ENCODE measurements at places on chromosomes 2 and 18.

DNA sequence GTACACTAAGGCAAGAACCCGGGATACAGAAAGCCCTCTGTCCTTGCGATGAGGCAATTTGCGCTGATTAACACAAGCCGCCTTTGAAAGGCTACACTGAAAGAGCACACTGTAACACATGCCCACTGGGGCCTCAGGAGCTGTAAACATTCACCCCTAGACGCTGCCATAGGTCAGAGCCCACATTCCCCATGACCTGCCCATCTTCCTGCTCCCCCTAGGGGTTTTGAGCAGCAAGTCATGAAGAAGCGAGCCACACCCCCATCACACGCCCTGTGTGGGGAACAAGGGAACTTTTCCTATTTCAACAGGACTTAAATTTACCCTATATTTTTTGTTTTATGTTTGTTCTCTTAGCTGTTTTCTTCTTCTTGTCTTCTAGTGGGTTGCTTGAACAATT lies 47.8 kb upstream of the SLC4A10 start:
- DNase-seq, result peak; percentile 36

DNA sequence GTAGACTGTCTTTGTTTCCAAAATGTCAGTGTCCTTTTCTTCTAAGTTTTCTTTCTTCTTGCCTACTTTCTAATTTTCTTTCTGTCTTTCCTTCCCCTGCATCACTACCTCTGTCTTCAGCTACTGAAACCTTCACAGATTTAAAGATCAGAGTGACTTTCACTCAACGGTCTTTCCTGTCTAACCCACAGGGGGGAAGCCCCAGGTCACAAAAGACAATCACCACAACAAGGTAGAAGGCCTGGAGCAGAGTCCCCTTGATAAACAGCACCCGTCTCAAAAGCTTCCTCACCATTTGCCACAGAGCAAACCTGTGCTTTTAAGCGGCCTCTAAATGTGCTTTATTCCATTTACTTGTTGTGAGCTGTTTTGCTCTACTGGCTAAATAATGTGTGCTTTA lies 665.4 kb downstream of the BCL11A start:
- peak; percentile 78 for DNase-seq

GRCh38 chr2:30305235-30305634 lies 73.9 kb downstream of the LBH start:
- no peak for DNase-seq

- no peak for DNase-seq
Measured at GRCh38 chr2:227551836-227552235, 46.9 kb upstream of the SCYGR2 start.

DNA sequence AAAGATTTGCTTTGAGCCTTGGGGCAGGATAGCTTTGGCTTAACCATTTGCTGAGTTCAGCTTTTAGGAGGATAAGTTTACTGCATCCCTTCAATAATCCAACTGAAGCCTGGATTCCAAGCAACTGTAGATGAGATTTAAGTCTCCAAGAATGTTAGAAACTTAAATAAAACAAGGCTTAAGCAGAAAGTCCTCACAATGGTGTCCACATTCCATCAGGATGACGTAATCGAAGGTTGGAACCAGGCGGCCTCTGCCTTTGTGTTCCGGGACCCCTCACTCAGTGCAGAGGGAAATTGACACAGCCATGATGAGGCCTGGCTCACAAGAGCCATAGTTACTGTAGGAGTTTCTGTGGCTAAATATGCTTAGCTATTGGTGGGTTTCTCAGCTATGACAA lies 260.4 kb downstream of the LPIN1 start:
- DNase-seq, result no peak

GRCh38 chr18:5529471-5529870 lies 14.3 kb downstream of the EPB41L3 start:
- no peak for DNase-seq

DNA sequence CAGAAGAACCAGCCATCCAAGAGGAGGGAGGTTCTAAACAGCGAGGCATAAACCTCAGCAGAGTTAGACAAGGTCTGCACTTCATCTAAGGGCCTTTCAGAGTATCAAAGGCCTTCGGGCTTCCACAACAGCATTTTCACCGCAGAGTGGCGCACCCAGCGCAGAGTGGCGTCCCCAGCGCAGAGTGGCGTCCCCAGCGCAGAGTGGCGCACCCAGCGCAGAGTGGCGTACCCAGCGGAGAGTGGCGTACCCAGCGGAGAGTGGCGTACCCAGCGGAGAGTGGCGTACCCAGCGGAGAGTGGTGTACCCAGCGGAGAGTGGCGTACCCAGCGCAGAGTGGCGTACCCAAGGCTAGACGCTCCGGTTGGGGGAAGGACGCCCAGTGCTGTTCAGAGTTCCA lies 137.9 kb downstream of the ZNF516 start:
- no peak for DNase-seq

DNA sequence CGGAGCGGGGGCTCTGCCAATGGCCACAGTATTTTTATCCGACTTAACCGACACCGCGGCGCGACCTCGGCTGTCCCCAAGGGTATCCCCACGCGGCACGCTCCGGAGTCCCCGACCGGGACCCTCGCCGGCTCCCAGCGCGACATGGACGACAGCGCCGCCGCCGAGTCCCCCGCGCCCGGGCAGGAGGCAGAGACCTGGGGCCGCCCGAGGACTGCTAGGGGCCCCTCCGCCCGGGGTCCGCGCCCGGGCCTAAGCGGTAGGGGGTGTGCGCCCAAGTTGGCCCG lies 468 bp downstream of the UXS1 start:
- DNase-seq, result no peak

GRCh38 chr18:44870631-44871502 lies 190.2 kb downstream of the SETBP1 start:
- DNase-seq, result no peak

DNA sequence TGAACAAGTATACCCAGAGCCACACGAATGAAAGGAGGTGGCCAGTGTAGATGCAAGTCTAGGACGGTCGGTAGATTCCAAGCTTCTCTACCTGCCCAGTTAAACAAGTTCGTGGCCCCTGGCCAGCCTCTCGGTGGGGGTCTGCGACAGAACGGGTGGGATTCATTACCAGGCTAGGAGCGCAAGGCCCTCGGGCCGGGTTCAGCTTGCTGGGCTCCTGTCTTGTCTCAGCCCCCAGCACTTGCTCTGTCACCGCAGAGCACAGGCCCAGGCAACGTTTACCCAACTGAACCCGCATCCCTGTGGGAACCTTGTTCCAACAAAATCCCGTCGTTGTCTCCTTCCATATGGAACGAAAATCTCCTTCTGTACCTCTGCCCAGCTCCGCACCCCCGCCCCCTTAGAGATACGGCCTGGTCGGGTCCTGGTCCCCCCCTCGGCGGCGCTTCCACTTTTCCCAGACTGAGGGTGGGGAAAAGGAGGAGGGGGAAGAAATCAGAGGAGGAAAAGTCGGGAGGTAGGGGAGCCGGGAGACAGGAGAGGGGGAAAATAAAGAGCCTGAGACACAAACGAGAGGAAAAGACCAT lies 1.9 kb upstream of the EMX1 start:
- no peak for DNase-seq

GRCh38 chr2:214876815-214877214 lies 67.3 kb upstream of the BARD1 start:
- no peak for DNase-seq

- DNase-seq, result no peak
Measured at GRCh38 chr2:172377408-172377807, 50.0 kb upstream of the ITGA6 start.

- DNase-seq, result no peak
Measured at GRCh38 chr18:36744261-36744876, 84.4 kb downstream of the TPGS2 start.

DNA sequence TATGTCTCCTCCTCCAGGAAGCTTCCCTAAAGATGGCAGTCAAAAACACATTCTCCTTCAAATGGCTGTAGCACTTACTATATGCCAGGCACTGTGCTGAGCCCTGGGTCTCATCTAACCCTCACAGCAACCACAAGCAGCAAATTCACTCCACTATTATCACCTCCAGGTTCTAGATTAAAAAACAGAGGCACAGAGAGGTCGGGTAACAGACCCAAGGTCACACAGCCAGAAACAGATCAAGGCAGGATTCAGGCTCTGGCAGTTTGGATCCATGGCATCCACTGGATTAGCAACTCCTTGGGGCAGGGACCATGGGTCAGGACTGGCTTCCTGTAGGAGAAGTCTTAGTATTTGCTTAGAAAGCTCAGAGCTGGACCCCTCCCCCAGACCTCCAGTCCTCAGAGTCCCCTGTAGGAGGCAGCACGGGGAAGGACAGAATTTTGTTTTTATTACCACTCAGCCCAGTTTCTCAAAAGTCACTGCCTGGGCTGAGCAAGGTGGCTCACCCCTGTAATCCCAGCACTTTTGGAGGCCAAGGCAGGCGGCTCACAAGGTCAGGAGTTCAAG lies 34.4 kb downstream of the ZFP36L2 start:
- DNase-seq, result peak; percentile 67

GRCh38 chr2:48414640-48414979 lies 115.3 kb upstream of the STON1 start:
- DNase-seq, result no peak

DNA sequence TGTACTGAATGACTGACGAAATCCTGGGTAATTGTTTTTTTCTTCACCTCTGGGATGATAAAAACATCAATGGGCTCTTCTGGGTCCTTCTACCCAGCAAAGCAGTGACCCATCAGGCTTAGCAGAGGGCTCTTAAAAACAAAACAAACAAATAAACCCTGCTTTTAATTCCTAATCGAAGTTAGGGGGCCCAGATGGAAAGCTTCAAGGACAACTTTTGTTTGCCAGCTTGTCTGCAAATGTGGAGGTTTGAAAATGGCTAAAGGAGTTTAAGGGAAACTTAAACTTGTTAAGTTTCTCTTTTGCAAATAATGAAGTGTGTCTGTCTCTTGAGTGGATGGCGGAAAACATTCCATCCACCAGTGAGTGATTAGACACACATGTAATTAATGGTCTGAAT lies 327.2 kb downstream of the SATB2 start:
- DNase-seq, result no peak

- no peak for DNase-seq
Measured at GRCh38 chr2:31522786-31523185, 58.0 kb downstream of the SRD5A2 start.

DNA sequence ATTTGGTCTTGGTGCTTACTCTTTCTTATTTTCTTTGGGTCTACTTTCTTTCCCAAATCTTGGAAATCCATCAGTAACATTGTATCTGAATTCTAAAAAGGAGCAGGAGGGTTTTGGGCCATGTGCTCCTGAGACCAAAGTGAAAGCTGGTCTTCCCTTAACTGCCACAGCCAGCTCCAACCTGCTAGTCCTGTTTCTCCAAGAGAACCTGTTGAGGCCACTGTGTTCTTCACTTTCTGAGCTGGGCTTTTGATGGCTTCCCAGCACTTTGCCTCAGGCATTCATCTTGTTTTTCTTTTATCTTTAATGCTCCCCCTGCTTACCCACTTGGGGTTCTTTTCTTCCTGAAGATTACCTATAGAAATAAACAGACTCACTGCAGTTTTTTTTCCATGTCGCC lies 53.3 kb downstream of the ARHGAP28 start:
- DNase-seq, result no peak

- DNase-seq, result no peak
Measured at GRCh38 chr18:63890950-63891304, 3.4 kb downstream of the SERPINB2 start.

DNA sequence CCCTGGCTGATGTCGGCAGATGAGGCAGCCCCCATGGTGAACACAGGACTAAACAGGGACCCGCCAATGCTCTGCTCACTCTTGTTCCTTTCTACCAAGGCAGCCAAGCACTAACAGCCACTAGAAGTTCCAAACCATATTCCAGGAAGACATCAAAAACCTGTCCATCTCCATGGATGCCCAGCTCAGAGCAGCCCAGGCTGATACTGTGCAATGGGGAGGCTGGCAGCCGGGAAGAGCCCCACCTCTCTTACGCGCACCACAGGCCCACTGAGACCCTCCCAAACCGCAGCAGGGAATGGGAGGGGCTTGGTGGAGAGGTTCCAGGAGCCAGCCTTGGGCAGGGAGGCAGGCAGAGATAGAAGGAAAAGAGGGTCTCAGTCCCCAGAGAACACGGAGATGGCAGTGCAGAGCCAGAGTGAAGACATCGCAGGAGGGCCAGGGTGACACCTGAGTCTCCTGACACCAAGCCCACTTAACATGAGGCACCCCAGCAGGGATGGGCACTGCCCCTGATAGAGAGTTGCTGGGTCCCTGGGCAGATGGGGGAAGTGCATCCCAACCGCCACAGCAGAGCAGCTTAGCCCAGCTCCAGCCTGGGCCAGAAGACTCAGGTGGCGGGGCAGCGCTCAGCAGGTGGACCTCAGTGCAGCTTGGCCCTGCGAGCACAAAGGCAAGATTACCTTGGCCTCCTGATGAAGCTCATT lies 3.4 kb downstream of the HS6ST1 start:
- peak; percentile 2 for DNase-seq

Data from activated naive CD4-positive, alpha-beta T cell treated with anti-CD3 and anti-CD28 coated beads for 36 hours (primary cell).